Lower lobe of right lung (tissue), 2 donors: ENCODE measurements at places on chromosomes 5 and 9. TPM values are rescaled to one million over a fixed set of nuclear protein-coding genes. Genes with fewer than 3 reads are reported as not detected.

GRCh38 chr9:120348951-120349429 is 231.0 kb downstream of the CDK5RAP2 start:
- no peak overlapping the region for H3K4me3 ChIP-seq
- no peak for DNase-seq
- no peaks in the 10 kb centered on the region for H3K36me3 ChIP-seq
- no peak overlapping the region for H3K27ac ChIP-seq
- no peaks in the 10 kb centered on the region for H3K4me1 ChIP-seq

GRCh38 chr5:28734396-28734795 is 1696.0 kb upstream of the CDH9 start:
- H3K4me3 ChIP-seq, result no peak overlapping the region
- no peak overlapping the region for H3K27ac ChIP-seq
- no peaks in the 10 kb centered on the region for H3K36me3 ChIP-seq
- H3K4me1 ChIP-seq, result no peaks in the 10 kb centered on the region
- H3K27me3 ChIP-seq, result no peaks in the 10 kb centered on the region
- DNase-seq, result no peak

Gene FGF10
- total RNA-seq, result 7.6 TPM

Gene TMEM141
- 57.2 TPM for total RNA-seq
